ENCODE measurements at places on chromosomes 4 and X.
A peak's percentile ranks its signal among the peaks of the same experiment; 100 is the strongest.

- DNase-seq, result no peak
These were observed 568.5 kb downstream of the FSTL5 start for GRCh38 chr4:161595230-161595771.

GRCh38 chrX:8741981-8742380, 10.0 kb upstream of the ANOS1 start:
- no peak for DNase-seq

- DNase-seq, result no peak
These were observed 238.4 kb upstream of the ANXA3 start for GRCh38 chr4:78312989-78313753.

GRCh38 chr4:81505004-81505598, 33.4 kb upstream of the RASGEF1B start:
- peak; percentile 53 for DNase-seq

GRCh38 chrX:102345916-102346315, 93.9 kb downstream of the NXF2B start:
- peak; percentile 50 for DNase-seq

Data from T-cell (primary cell).